ENCODE measurements at places on chromosomes 16 and 17.

DNA sequence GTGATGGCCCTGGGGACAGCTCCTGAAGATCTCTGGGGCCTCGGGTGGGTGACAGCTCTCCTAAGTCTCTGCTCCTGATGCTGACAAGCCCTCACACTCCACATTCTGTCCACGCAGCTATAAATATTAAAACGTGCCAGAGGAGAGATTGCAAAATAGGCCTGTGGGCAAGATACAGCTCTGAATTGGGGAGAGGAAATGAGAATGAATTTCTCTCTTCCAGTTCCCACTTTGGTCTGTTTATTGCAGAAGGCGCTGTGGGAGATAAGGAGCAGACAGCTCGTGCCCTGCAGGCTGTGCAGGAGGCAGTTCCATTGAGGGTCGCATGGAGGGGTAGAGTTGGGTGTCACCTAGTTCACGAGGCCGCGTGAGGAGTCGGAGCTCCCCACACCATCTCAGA lies 87.5 kb upstream of the SDK2 start:
- DNase-seq = no peak

DNA sequence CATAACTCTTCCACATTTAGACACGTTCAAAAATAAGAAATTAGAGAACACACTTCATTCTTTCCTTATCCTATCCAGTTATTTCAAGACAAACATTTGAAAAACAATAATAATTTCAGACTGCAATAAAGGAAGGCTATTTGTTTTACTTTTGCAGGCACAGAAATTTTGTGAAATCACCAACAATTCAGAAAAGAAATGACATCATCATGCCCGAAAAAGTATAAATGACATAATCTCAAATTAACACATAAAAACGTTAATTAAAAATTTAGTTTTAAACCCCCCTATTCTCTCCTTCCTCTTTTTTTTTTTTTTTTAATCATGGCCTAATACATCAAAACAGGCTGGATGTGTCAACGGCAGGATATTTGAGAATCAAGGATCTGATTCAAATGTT lies 468.4 kb upstream of the RBFOX1 start:
- DNase-seq = no peak

DNA sequence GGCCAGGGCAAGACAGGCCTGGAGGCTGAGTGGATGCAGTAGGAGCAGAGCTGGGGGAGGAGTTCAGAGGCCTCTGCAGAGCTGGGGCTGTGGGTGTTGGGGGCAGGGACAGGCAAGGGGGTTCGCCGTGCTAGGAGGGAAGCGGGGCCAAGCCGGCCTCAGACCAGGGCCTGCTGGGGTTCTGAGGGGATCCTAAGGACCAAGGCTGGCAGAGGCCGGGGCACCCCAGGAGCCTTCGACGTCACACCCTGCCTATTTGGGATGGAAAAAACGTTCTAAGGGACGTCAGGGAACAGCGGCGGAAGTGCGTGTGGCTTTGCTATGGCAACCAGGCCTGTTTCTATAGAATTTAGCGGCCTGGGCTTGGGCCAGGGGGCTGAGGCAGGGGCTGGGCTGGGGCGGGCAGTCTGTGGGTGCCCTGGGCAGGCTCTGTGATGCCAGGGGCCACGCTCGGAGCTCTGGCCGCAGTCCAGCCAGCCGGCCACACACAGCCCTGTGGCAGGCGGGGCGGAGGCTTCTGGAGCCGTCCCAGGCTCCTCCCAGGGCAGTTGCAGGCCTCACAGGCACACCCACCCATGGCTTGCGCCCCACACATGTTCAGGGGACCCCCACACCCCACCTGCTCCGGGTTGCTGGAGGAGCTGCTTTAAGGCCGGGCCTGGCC lies 3.7 kb downstream of the TRAF7 start:
- DNase-seq = no peak

- DNase-seq = no peak
Measured at GRCh38 chr17:50686494-50687199, 21.1 kb downstream of the ANKRD40 start.

GRCh38 chr16:78768718-78769117 lies 669.3 kb downstream of the WWOX start:
- no peak for DNase-seq

- no peak for DNase-seq
Measured at GRCh38 chr16:1494129-1494640, 1.0 kb downstream of the TELO2 start.

GRCh38 chr17:50394711-50395110 lies 2.6 kb downstream of the LRRC59 start:
- no peak for DNase-seq

GRCh38 chr16:86642087-86642486 lies 63.7 kb downstream of the FOXL1 start:
- no peak for DNase-seq

- no peak for DNase-seq
Measured at GRCh38 chr16:55746081-55746480, 86.8 kb downstream of the CES1 start.

GRCh38 chr17:54785643-54786268 lies 114.9 kb upstream of the TOM1L1 start:
- DNase-seq = no peak

DNA sequence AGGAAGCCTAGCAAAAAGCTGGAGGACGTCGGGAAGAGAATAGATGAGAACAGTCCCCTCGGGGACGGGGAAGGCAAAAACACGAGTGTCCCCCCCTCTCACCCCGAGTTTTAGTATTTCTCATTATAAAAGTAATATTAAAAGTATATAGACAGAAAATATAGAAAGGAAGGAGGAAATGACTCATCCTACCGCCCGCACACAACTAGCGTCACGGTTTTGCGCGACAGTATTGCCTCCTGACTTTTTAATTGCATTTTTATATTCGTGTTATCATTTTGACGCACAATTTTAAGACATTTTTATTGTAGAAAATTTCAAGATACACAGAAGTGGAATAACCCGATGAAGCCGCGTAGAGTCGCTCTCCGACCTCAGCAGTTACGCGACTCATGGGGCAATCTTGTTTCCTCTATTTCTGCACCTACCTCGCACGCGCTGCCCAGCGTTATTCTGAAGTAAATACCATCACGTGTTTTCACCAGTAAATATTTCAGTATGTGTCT lies 652 bp upstream of the SLC25A19 start:
- DNase-seq = peak; percentile 43
